ENCODE measurements at places on chromosomes 7 and 10.
A peak's percentile ranks its signal among the peaks of the same experiment; 100 is the strongest.

GRCh38 chr7:139743267-139743966 is 34.4 kb downstream of the HIPK2 start:
- no peaks in the 10 kb centered on the region for H3K36me3 ChIP-seq
- DNase-seq = no peak
- H3K4me3 ChIP-seq = no peak overlapping the region
- no peak overlapping the region for H3K27ac ChIP-seq

DNA sequence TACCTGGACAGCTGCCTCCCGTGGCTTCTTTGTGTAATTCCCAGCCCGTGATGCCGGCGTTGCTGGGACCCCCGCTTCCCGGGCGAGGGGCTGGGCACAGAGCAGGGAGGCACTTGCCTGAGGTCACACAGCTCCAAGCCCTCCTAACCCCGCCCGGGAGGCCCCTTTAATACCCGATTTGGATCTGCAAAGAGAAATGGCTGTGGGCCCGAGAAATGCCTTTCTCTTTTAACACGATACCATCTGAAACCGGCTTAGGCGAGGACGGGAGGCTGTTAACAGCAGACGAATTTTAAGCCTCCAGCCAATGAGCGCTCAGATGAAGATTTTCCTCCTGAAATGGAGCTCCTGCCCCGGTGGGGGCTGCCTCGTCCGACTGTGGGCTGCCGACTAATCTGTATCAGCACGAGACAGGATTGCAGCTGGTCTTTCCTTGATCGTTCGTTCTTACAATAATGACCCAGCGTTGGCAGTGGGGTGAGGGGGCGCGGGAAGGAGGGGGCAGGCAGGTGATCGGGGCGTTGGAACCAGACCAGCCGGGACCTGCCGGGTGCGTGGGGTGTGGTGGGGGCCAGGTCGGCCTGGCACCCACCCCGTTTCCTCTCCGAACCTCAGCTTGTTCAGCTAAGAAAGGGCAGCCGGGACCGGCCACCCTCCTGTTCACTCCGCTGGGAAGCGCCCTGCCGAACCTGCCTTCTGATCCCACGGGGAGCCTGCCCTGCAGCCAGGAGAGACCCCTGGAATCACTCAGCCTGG is 36.2 kb upstream of the FOXL3 start:
- H3K4me1 ChIP-seq = no peaks in the 10 kb centered on the region
- H3K36me3 ChIP-seq = no peaks in the 10 kb centered on the region
- no peak overlapping the region for H3K4me3 ChIP-seq

DNA sequence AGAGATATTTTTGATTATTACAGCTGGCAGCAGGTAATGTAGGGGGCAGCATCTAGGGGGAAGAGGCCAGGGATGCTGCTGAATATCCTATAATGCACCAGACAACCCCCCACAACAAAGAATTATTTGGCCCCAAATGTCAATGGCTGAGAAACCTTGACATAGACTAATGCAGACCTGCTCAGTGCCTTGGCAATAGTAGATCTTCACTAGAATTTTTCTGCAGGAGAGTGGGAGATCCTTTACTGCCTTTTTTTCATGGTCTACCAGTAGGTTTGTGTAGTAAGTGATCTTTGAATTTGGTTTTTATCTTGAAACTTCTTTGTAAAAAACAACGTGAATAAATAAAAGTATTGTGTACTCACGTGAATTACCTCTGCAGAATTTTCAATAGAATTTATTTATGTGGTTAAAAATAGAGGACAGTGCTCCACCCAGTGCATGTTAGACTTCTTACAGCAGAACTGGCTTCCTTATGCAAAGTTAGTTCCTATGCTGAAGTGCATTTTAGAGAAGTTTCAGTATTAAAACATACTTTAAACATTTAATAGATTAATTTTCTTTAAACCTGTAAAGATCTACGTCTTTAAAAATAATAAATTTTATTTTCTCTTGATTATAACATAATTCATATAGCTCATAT is 199.6 kb upstream of the HDAC9 start:
- peaks cover under 1% of the 10 kb centered on the region for H3K4me1 ChIP-seq
- no peak overlapping the region for H3K27ac ChIP-seq
- H3K27me3 ChIP-seq = peaks cover 3% of the 10 kb centered on the region

GRCh38 chr10:42754155-42755027 is 28.2 kb upstream of the BMS1 start:
- H3K27me3 ChIP-seq = peaks cover 39% of the 10 kb centered on the region
- peak overlapping the region; percentile 74 for H3K4me3 ChIP-seq
- DNase-seq = peak; percentile 44
- H3K4me1 ChIP-seq = peaks cover 11% of the 10 kb centered on the region
- no peaks in the 10 kb centered on the region for H3K36me3 ChIP-seq
- no peak overlapping the region for H3K27ac ChIP-seq
